Fibroblast of skin of scalp (primary cell): ENCODE measurements at places on chromosomes 7 and 10.

DNA sequence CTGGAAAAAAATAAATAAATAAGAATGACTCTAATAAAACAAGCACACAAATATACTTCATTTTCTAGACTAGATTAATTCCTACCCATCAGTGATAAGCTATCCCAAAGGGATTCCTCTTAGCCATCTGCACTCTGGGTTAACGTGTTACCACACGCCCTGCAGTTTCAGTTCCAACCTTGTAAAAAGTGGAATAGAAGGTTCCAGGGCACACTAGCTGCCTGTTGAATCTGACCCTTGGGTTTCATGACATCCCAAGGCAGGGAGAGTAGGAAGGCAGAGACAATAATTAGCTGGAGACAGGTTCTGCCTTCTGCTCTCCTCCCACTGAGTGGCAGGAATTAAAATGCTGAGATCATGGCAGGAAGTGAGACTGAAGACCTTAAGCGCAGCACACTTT is 33.5 kb downstream of the SLC37A3 start:
- DNase-seq = no peak

- no peak for DNase-seq
These were observed 23.0 kb downstream of the DOCK1 start for GRCh38 chr10:126928274-126928673.

DNA sequence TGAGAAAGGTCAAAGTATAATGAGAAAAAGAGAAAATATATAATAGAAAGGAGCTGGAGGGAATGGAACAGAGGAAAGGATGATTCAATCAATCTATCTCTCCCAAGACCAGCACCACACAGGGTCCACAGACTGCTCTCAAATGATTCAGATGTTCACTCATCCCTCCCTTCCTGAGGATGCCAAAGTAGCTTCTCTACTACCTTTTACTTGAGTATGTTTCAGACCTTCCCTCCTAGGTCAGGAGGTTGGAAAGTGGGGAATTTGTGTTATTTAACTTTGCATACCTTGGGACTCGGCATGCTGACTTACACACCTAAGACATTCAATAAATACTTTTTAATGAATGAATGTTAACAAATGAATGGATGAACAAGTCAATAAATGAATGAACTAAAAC is 30.6 kb downstream of the CPVL start:
- no peak for DNase-seq

DNA sequence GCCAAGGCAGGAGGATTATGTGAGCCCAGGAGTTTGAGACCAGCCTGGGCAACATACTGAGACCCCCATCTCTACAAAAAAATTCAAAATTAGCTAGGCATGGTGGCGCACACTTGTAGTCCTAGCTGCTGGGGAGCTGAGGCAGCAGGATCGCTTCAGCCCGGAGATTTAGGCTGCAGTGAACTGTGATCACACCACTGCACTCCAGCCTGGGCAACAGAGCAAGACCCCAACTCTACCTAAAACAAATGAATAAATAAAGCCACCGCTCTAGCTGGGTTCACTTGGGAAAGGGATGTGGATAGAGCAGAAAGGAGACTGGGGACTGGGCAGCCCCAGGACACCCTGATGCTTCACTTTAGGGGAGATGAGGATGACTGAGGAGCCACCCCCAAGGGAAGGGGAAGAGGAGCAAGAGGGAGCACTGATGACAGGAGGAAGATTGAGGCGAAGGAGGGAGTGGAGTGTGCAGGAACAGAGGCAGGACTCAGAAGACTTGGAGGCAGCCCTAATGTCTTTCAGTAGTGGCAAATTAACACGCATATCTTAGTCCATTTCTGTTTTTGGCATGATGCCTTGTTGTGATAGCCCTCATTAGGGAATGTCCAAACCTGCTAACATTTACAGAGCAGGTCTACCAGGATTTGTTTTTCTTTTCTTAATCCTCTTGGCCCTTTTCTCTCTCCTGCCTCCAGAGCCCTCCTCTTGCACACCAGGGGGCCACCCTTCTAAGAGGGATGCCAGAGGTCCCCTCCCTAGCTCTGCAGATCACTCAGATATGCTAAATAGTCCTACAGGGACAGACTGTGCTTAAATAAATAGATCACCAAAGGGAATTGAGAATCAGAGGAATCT is 88.3 kb downstream of the C10orf105 start:
- DNase-seq = no peak

- peak; percentile 13 for DNase-seq
These were observed 10.1 kb upstream of the PON1 start for GRCh38 chr7:95334447-95334846.

GRCh38 chr10:12473491-12473890 is 124.1 kb downstream of the CAMK1D start:
- DNase-seq = no peak
